Bronchial epithelial cell (primary cell): ENCODE measurements at places on chromosomes 5 and 9.
A peak's percentile ranks its signal among the peaks of the same experiment; 100 is the strongest.

DNA sequence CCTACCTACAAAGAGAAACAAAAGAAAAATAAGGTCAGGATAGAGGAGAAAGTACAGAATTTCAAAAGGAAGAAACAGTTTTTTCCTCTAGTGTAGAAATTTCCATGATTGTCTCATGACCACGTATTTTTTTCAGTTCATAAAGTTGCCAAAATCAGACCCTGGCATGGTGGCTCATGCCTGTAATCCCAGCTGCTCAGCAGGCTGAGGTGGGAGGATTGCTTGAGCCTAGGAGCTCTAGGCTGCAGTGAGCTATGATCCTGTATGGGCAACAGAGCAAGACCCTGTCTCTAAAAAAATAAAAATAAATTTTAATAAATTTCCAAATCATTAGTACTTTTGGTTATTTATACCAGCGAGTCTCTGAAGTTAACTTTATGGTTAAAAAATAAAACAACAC lies 37.8 kb downstream of the CWC27 start:
- no peak for DNase-seq

- DNase-seq, result peak; percentile 61
Observed at GRCh38 chr9:20512106-20512505, 110.2 kb downstream of the MLLT3 start.

GRCh38 chr5:34015120-34015822 lies 7.4 kb upstream of the AMACR start:
- DNase-seq, result no peak

GRCh38 chr9:123329329-123329955 lies 26.6 kb upstream of the CRB2 start:
- DNase-seq, result peak; percentile 42

- DNase-seq, result no peak
Observed at GRCh38 chr5:142785206-142785605, 15.0 kb downstream of the ARHGAP26 start.

GRCh38 chr5:123264394-123264793 lies 158.8 kb downstream of the CEP120 start:
- no peak for DNase-seq

DNA sequence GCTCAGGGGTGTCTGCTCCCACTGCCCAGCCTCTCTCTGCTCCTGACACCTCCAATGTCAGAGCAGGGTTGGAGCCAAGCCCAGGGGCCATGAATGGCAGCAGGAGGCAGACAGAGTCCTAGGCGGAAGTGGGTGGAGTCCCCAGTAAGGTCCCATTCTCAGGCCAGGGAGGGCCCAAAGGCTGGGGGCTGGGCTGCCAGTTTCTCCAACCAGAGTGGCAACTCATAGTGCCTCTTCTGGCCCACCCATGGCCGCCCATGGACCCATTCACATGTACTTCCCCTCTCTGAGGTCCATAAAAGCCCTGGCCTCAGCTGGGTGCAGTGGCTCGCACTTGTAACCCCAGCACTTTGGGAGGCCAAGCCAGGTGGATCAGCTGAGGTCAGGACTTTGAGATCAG lies 261.8 kb upstream of the TNC start:
- no peak for DNase-seq

DNA sequence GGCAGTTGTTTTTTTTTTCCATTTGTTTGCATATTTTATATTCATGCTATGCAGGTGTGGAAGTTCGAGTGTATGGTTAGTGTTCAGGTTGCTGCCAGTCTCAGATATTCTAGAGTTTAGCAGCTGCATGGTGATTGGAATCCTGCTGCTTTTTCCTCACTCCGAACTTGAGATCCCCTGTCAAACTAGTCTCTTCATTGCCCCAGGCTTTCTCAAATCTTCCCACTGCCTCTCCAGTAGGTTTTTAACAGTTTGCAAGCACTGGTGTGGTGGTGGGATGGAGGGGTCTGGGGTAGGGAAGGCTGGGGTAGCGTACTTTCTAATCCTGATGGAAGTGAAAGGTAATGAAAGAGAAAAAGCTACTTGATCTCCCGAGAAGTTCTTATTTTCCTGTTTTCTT lies 112.9 kb downstream of the CHSY3 start:
- DNase-seq, result no peak

DNA sequence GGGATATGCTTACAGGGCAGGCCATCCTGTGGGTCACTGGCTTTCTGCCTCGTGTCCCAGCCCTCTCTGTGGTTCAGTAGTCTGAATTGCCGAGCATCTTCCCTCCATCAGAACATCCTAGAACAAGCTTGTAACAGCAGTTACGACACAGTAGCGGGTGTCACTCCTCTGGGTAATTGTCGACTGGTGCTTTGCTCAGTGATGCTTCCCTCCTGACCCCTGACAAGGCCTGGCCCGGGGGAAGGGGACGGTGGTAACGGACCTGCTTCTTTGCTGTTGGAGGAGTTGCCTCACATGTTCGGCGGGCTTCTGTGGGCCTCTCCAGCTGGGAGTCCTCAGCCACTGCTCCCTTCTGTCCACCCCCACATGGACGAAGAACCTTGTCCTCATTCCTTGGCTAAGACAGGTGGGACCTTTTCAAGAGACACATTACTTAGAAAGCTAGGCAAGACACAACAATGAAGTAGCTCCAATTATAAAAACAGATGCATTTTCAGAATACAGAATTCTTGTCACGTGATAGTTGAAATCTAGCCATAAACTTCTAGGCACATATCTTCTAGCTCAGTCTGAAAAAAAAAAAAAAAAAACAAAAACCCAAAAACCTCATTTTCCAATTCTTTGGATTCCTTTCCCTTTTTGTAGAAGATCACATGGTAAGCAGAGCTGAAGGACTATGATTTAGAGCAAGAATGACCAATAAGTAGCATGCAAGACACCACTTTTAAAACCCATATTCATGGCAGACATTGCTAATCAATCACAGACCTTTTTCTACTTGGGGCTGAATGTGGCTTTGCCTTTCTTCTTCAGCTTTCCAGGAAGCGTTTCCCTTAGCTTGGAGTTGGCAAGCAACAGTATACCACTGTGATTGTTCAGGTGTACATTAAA lies 25.0 kb downstream of the HMCN2 start:
- no peak for DNase-seq

DNA sequence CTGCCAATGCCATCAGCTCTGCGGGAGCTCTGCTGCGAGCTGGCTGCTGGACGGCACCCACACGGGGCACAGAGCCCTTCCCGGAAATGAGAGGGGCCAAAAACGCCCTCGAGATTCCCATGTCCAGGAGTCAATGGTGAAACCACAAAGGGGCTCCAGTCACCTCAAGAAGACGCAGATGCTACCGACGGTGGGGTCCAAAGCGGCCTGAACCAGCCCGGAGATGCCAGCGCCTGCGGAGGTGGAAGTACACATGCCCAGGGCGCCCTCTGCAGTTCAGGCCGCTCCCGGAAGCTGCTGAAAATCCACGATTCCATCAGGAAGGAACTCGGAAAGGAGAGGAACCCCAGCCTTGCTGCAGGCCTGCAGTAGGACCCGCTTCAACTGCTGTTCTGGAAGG lies 82.4 kb upstream of the SELENOP start:
- no peak for DNase-seq

DNA sequence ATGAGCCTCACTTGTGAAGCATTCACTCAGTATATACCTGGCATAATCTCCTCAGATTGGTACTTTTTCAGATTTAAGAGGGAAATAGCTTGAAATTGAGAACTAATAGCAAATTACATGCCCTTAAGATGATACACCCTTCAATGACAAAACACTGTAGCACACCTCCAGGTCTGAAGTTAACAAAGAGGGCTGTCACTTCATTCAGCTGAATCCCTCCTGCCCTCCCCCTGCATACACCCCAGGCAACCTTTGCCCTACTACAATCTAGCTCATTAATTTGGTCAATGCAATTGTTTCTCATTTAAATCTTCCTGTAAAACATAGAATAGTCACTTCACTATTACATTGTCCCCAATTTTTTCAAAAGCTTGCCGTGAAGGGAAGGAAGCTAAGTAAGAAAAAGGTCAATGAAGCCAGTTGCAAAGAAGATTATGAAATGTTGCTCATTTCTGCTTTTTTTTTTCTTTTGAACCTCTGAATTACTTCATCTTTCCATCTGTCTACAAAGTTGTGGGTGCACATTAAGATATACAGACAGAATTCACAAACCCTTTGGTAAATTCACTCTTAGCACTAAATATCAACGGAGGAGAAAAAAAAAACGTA lies 294.8 kb upstream of the PTGER4 start:
- no peak for DNase-seq

DNA sequence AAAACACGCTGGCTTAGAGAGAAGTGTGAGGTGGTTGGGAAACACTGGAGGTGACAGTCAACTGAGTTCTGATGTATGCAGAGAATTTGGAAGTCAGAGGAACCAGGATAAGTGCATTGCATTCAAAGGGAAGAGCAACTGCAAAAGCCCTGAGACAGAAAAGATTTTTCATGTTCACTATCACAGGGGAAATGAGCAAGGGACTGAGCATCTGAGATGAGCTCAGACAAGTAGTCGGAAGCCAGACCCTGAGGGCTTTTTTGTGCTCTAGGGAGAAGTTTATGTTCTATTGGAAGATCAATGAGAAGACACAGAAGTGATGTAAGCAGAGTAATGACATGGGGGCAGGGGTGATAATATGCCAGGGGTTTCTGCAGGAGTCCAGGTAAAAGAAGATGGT lies 97.5 kb downstream of the HTR4 start:
- DNase-seq, result peak; percentile 72

- no peak for DNase-seq
Observed at GRCh38 chr5:58382131-58382534, 77.8 kb downstream of the PLK2 start.

DNA sequence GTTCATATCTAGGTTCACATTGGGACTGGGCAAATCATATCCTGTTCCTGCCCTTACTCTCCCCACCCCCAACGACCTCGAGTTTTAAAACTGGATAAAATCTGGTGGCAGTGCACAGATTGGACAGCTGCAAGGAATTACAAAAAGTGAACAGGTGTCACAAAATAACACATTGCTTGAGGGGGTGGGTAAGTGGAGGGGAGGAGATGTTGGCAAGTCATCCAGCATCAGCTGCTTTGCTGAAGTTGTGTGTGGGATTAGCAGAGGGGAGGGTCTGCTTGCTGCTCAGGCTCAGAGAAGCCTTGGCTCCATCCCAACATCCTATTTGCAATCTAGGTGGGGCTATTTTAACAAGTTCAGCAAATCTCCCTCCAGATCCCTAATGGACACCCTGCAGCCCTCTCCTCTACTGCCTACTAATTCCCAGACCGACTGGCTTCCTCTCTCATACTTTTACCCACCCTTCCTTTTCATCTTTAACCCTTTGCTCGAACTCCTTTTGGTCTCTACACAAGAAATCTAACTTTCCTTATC lies 39.8 kb upstream of the SLC24A2 start:
- no peak for DNase-seq

DNA sequence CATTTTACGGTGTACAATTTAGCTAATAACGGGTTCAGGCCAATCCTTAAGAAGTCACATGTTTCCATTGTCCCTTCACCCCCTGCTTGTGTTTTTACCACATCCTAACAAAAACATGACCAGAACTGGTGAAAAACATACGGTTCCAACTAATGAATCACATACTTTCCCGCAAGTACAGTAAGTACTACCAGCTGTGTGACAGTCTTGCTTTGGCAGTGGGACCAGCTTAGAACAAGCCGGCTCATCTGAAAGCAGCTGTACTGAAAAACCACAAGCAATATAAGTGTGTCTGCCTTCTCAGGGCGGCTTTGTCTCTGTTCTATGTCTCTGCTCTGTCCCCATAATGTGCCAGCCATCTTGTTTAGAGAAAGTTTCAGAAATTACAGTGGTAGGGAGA lies 242.5 kb downstream of the BNC2 start:
- no peak for DNase-seq

- no peak for DNase-seq
Observed at GRCh38 chr9:77851882-77852595, 179.6 kb downstream of the GNAQ start.

DNA sequence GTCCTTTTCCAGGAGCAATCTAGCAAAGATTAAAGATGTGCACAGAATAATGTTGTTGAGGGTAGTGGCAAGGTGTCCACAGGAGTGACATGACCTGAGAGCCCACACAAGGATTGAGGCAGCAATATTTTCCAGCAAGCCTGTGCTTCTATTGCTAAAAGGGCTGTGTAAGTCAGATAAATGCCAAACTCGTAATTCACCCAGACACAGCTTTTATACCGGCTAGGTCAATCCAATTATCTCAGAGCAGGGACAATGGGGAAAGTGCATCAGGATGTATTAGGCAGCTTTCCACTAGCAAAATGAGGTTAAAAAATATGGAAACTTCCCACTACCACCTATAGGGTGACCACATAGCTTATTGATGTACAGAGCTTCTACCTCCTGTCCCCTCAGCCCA lies 34.8 kb upstream of the RAB3C start:
- DNase-seq, result no peak

- no peak for DNase-seq
Observed at GRCh38 chr5:127582773-127583370, 65.4 kb downstream of the PRRC1 start.

DNA sequence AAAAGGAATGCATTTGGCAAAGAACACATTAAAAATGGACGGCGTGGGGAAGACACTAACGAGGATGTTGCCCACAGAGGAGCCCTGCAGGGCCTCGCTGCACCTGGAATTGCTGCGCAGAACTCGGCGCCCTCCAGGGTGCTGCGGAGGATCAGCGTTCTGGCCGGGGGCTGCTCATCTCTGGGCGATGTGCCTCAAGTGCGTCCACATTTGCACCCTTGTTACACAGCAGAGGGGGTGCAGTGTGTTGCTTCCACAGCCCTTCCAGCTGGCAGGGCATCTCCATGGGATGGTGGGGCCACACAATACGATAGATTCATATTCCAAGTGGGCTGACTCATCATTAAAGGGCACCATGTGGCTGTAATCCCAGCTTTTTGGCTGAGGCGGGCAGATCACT lies 63.1 kb downstream of the AK8 start:
- DNase-seq, result no peak

- no peak for DNase-seq
Observed at GRCh38 chr5:124764992-124765611, 18.7 kb upstream of the ZNF608 start.

- DNase-seq, result no peak
Observed at GRCh38 chr5:178442405-178443257, 147.6 kb downstream of the COL23A1 start.

- no peak for DNase-seq
Observed at GRCh38 chr5:943201-943917, 50.7 kb downstream of the TRIP13 start.

DNA sequence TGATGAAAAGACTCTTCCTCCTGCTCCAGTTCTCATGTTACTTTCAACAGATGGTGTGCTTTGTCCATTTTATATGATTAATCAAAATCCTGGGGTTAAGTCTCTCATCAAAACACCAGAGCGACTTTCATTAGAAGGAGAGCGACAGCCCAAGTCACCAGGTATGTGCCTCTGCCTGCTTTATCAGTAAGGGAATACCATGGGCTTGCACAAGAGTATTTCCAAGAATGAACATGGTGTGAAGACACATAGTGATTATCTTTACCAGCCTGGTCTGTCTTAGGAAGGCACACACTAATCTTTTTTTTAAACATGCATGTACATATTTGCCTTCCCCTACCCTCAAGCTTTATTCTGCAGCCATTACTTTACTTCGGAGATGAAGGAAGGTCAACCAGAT lies 15.2 kb downstream of the NUP214 start:
- no peak for DNase-seq

DNA sequence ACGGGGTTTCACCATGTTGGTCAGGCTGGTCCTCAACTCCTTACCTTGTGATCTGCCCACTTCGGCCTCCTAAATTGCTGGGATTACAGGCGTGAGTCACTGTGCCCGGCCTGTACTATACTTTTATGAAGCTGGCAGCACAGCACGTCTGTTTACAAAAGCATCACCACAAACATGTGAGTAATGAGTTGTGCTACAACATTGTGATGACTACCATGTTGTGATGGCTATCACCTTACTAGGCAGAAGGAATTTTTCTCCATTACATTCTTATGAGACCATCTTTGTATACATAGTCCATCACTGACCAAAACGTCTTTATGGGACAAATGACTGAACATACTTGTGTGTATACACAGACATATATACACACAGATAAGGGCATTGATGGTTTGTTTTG lies 1019.0 kb downstream of the CDH18 start:
- DNase-seq, result peak; percentile 10
